ENCODE measurements at places on chromosomes 2 and 18.

GRCh38 chr2:200125444-200126284 lies 170.3 kb downstream of the MAIP1 start:
- DNase-seq, result no peak

DNA sequence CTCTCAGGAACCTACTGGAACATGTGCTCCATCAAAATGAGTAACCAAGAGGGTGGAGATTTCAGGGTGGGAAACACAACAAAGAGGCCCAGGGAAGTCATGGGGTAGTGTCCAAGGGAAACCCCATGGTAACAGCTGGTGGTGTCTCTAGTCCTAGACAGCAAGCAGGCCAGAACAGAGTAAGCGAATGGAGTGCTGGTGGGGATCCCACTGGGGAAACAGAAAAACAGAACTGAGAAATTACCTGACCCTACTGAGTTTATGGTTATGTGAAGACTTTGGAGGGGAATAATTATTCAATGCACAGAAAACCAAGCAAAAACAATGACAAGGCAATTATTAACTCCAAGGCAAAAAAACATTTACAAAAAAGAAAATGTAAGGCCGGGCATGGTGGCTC lies 16.9 kb downstream of the ERCC3 start:
- no peak for DNase-seq

DNA sequence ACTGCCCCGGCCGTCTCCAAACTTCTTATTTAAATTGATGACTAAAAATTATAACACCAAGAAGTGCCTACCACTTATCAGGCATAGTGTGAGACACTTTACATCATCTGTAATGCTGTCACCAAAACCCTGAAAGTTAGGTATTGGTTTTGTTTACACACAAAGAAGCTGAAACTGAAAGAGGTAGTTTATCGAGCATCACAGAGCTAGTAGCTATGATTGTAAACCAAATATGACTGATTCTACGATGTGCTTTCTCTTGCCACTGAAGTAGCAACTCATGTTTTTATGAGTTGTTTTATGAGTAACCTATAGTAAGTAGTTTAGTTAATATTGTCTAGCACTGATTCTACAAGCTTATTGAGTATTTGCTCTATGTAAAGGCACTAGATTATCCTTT lies 31.5 kb downstream of the DYNC1I2 start:
- no peak for DNase-seq

DNA sequence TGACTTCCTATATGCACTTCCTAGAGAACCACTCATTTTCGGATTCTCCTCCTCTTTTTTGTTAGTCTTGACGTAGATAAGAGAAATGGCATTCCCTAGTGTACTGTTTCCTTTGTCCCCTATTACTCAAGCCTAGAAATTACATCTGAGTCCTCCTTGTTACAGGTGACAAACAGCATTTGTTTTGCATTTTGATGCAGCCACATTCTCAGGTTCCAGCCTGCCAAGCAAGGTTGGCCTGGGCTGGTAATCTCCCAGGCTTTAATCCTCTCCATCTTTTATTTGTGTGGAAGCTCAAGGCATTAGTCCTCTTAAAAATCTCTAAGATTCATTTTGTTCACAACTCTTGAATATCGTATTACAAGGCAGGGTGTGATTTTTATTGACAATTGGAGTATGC lies 318.0 kb upstream of the NRP2 start:
- no peak for DNase-seq

DNA sequence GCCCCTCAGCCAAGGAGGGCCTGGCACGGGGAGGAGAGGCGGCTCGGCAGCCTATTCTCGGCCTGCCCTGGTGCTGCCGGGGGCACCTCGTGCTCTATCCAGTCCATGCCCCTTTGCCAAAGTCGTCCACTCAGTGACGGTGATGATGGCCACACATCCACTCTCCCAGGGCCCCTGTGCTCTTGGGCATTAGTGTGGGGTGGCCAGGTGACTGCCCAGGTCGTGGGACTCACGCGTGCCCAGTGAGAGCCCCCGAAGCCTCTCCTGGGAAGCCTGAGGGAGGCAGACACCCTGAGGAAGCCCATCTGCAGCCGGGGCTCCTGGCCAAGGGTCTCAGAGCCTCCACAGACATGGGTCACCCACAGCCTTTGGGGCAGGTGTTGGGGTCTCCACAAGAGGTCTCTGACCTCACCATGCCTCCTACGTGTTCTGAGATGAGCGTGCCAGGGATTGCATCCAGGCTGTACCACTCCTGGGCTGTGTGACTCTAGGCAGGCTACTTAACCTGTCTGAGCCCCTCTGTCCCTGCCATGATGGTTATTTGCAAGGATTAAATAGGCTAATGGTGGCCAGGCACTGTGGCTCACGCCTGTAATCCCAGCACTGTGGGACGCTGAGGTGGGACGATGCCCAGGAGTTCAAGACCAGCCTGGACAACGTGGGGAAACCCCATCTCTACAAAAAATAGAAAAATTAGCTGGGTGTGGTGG lies 12.9 kb downstream of the RAMP1 start:
- DNase-seq, result no peak

DNA sequence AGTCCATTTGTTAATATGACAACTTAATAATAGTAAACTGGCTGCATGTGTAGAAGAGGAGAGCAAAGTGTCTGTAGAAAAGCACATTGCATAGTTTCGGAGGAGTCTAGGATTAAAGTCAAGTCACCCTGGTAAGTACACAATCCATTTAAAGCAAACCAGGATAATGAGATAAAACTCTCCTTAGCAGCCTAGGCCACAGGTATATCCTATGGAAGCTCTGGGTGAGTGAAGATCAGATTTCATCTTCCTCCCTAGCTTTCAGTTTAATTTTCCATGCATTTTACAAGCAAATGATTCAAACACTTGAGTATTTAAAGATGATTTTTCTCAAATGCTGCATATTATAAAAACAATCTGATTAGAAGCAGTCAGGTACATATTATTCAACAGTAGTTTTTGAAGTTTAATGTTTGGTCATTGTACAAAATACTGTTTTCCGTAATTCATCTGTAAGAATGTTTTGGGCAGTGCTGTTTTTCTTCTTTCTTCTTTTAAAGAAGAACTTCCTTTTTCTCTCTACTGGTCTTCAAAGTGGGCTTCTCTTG lies 10.2 kb downstream of the CERS6 start:
- DNase-seq, result no peak

DNA sequence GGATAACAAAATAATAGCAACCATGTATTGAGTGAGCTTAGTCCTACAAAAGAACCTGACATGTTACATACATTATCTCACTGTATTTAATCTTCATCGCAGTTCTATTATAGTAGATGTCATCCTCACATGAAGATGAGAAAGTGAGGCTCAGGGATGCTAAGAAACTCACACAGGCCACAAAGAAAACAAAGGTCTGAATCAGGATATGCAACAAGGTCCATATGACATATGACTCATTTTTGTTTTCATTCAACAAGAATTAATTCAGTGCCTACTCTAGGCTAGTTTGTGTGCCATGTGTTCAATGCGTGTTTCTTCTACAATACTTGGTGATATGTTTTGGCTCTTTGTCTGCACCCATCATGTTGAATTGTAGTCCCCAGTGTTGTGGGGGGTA lies 219.7 kb upstream of the EPHA4 start:
- DNase-seq, result no peak

GRCh38 chr2:233404222-233404621 lies 49.9 kb downstream of the DGKD start:
- DNase-seq, result no peak

- no peak for DNase-seq
Observed at GRCh38 chr2:207264310-207264709, 98.6 kb upstream of the KLF7 start.

DNA sequence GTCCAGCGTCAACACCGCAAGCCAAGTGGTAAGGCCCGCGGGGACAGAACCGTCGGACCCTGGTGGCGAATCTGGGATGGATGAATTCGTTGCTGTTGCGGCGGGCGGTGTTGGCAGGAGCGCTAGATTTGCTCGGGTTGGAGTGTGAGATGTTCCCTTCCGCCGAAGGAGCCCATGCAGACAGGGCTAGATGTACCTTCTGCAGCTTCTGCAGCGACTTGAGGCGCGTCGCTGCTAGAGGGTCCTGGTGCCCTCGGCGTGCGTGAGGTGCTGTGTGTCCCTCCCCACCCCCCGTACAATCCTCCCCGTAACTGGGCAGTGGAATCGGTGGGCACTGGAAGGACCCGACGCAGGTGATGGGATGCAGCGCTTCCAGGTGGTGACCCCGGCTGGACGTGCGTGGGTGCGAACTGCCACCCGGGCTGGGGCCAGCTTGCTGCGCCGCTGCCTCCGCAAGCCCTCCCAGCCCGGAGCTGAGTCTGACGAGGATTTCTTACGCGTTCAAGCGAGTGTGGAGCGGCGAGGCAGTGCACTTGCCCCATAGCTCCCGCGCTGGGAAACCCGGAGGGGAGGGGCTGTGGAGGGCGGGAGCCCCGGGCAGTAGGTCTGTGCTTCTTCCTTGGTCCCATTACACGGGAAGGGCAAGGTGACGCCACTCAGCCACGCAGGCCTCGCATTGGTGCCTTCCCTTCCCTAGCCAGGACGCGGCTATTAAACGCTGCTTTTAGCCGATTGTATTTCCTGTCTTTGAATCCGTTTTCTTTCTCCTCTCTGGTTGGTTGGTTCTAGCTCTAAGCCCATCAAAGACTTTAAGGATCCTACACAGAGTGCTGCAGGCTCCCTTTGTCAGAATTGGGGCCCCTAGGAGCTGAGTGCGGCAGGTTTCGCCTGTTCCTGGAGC lies 34.2 kb downstream of the CHRNA1 start:
- no peak for DNase-seq

DNA sequence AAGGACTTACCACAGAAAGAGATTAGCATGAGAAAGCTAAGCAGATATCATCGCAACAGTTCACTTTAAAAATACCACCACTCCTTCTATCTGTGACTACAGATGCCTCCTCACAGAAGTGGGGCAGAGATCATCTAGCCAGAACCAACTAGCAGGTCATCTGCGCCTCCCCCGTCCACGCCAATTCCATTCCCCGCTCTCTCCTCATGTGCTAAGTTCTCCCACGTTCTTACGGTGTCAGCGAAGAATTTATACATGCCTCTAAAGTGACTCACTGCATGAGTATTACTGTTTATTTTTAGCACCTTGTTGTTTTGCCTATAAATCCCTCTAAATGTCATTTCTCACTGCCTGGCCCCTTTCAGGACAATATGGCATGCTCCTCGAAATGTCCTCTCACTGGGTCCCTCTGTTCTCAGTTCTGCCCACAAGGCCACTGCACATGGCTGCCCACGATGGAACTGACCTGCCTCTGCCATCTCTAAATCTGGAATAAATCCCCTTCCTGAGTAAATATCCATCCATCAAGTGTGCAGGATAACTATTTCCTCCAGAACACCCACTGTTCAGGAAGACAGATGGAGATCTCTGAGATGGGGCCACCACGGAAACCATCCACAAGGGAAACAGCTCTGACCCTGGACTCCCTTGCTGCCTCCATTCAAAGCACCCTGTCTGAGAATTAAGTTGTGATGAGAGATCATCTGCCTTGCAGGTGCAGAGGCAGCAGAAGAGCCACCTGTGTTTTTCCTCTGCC lies 137.7 kb downstream of the IRS1 start:
- DNase-seq, result no peak

DNA sequence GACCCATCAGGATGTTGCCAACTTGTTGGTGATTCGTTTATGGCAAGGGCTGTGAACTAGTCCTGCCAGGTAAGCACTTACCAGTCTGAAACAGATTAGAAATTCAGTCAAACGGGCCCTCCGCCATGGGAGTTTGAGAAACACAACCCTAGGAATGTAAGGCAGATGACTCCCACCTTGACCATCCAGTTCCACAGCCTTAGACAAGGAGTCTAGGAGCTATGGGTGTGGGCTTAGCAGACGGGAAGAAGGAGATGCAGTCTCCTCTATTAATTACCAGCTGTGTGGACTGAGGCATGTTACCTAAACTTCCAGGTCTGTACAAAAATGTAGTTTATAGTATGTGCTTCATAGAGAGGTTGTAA lies 319.4 kb upstream of the NCKAP5 start:
- DNase-seq, result no peak

GRCh38 chr2:21035974-21036707 lies 7.7 kb downstream of the APOB start:
- DNase-seq, result no peak

DNA sequence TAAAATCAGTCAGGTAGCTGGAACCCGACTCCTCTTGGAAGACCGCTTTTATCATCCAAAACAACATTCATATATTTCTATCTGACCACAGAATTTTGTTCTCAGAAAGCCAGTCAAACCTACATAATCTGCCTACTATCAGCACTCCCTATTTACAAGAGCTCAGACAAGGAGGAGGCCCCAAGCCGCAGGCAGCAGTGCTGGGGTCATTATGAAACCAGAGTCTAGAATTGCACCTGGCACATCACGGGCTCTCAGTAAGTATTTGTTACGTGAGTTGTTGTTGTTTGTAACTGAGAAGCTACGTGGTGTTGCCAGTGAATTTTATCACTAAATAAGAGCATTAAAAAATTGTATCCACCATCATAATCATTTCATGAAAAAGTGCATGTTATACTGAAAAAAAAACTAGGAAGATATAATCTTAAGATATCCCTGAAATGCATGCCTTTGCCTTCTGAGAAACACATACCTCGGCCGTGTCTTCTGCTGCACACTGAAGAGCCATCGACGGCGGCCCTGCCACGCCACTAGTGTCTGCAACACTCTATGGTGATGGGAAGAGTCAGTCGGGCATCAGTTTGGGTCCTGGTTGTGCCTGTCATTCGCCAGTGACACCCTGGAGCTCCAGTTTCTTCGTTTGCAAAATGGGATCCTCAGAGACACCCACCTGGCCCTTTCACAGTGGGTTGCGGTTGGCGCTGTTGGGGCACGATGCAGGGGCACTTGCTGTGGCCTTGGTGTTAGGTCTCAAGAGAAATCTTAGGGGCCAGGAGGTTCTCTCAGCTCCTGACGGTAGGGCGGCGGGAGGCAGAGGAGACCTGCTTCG lies 505.9 kb downstream of the EIPR1 start:
- no peak for DNase-seq

- no peak for DNase-seq
Observed at GRCh38 chr18:74050807-74051206, 96.8 kb downstream of the FBXO15 start.

DNA sequence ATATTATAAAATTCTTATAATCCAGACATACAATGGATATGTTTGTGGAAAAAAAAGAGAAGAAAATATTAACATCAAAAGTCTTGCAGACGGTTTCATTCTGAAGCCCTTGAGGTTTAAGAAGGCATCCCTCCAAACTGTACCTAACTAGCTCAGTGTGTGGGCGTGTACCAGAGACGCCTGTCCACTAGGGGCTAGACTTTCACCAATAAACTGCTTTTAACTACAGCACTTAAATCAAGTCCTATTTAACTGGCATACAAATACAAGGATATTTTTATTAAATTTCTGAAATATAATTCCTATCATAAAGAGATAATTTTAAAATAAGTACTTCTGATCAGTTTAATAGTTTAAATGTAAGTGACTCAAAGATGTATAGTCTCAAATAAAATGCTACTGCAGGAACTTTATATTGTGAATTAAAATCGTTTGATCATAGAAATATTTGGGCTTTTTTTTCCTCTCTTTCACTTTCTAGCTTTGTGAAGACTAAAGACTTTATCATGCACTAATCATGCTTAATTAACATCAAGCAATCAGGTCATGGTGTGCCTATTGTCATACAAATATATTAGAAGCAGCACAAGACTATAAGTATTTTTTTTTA lies 437.7 kb downstream of the SATB2 start:
- DNase-seq, result peak; percentile 15

Data from left renal pelvis (tissue), 4 donors.